AG04450 (cell line): ENCODE measurements at places on chromosomes 4 and X.

- no peak for DNase-seq
Measured at GRCh38 chr4:60039908-60040307, 1160.2 kb upstream of the ADGRL3 start.

DNA sequence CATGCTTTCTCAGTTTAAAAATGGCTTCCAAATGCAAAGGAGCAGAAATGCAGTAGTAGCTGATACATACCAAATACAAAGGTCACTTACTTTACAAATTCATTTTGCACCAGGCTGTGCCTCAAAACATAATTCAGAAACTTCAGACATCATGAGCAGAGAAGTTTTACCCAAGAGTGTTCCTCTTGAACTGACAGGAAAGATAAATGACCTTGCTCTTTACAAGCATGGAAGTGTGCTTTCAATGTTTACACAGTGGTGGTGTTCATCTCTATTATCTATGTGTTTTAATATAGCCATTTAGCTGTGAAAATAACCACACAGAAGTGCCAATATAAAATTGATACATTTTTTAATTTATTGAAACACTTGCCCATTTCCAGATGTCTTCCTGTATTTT, 383.4 kb downstream of the ANKRD50 start:
- no peak for DNase-seq

DNA sequence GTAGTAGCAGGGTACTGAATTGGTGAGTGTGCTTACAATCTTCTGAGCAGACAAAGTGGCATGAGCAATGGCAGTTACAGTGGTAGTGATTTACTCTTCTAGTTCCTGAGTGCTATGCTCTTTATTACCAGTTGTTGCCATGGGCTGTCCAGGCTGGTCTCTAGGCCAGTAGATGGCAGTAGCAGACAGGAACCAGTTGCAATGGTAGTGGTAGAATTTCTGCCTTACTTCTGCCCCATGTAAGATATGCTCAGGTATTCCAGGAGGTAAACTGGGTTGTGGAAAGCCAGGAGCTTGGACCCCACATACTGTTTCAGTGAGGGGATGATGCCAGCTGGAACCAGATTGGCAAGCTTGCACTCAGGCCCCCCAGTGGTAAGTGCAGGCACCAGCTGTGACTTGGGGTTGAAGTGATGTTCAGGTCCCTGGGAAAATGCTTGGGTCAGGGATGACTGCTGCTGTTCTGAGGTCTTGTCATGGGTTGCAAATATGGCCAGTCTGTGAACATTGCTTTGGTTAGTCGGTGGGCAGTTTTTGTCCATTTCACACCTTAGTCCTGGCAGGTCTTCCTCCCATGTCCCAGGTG, 63.0 kb upstream of the ZXDB start:
- DNase-seq = no peak

GRCh38 chrX:68387776-68388175, 45.5 kb downstream of the OPHN1 start:
- no peak for DNase-seq

DNA sequence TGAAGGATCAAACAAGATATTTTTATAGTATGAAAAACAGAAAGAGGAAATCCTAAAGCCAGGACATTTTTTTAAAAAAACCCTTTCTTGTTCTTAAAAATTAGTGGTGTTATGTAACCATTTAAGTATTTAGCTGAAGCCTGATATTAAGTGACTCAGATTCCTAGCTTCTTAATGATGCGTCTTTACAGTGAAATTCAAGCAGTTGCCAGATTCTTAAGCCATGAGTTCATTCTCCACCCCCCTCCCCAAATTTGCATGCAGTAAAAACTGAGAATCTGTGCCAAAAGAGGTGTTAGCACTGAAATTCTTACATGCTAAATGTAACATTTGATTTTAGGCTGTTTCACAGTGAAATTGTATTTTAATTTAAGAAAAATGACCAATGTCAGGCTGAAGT, 180.8 kb downstream of the RAPGEF2 start:
- peak; percentile 59 for DNase-seq

DNA sequence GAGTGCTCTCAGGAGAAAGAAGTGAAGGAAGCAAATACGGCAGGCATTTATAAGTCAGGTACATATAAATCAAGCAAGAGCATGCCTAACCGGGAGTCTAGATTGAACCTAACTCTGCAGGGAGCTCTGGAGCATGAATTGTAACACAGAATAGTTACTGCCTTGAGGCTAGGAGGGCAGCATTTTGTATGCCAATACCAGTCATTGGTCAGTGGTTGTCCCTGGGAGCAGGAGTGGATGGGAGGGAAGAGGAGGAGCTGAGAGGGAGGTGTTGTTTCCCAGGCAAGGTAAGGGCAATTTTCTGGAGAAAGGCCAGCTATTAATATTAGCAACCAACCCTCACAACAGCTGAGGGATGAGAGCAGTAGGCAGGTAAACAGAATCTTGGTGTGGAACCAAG, 224.7 kb upstream of the DCAF8L1 start:
- DNase-seq = no peak

- DNase-seq = no peak
Measured at GRCh38 chrX:70553516-70553915, 108.9 kb downstream of the DLG3 start.

GRCh38 chr4:86821151-86821550, 28.0 kb downstream of the SLC10A6 start:
- DNase-seq = no peak

DNA sequence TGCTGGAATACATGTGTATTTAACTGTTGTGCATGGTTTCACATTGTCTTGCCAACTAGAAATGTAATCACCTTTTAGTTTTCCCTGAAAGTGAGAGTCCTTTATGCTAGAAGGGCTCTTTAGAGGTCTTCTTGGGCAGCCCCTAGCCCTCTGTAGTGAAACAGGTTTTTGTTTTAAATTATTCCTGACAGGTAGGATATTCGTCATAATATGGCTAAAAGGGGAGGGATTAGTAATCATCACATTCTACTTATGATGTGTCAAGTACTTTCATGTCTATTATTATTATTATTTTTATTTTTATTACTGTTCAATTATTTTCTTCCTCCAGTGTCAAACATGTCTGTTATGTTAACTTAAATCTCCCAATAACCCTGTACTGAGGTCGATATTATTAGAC, 35.5 kb downstream of the MSN start:
- DNase-seq = no peak

- no peak for DNase-seq
Measured at GRCh38 chr4:121786221-121786620, 14.9 kb upstream of the EXOSC9 start.

DNA sequence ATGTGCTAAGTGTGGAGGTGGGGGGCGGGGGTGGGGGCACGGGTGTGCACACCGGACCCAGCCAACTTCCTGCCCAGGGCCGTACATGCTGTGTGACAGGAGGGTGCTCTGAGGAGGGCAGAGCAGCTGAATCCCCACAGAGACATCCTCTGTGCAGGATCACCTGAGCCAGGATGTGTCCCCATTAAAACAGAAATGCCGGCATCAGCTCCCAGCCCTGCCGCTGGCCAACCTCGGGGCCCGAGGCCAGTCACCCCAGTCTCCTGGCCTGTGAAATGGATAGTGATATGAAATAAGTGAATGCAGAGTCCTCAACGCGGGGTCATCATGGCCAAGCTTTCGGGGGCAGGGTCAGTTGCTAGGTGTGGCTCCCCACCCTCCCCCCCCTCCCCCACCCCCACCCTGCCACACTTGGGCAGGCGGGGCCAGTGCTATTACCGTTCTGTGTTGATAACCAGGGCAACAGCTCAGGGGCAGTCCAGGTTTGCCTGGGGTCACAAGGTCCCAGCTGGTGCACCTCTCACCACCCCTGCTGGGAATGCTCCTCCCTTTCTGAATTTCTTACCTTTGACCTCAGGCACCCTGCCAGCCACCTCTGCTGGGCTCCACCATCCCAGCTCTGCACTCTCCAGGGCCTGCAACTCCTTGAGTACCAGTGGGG, 227.2 kb upstream of the PSAPL1 start:
- DNase-seq = no peak

- DNase-seq = no peak
Measured at GRCh38 chrX:40146262-40147125, 48.7 kb upstream of the BCOR start.

DNA sequence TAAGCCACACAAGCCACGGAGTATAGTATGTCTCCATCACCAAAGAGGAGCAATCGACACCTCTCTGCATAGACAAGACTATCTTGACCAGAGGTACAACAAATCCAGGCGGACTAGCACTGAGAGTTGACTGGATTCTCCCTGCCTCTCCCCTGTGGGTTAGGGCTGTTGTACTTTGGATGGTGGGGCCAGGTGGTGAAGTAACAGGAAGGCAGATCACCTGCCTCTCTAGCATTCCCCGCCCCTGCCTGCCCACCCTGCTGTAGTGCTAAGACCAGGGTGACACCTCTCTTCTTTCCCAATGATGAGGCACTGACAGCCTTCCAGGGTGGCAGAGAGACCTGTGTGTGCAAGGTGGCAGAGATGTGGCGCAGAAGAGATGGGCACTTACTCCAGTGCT, 47.5 kb upstream of the TRIM2 start:
- no peak for DNase-seq

GRCh38 chr4:176755613-176756012, 37.1 kb downstream of the VEGFC start:
- no peak for DNase-seq

- DNase-seq = no peak
Measured at GRCh38 chrX:13898083-13898482, 81.2 kb upstream of the GPM6B start.

DNA sequence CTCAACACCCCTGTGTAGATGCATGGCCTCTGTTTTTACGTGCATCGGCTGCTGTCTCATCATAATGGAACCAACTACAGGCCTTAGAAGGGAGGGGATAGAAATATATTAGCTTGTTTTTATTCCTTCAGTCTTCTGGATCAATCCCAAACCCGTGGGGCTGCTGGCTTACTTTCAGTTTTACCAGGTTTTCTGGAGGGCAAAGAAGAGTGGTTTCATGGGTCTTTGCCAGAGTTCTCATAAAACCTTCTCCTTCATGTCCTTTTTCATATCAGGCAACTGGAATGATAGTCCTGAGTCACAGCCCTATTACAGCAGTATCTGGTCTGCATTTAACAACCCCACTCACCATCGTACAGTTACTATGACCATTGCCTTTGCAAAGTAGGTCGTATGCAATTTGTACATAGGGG, 34.6 kb downstream of the PPP2R2C start:
- no peak for DNase-seq

- DNase-seq = no peak
Measured at GRCh38 chr4:53364624-53365023, 1.2 kb downstream of the SCFD2 start.

- no peak for DNase-seq
Measured at GRCh38 chr4:6943012-6943884, 33.6 kb downstream of the TBC1D14 start.

DNA sequence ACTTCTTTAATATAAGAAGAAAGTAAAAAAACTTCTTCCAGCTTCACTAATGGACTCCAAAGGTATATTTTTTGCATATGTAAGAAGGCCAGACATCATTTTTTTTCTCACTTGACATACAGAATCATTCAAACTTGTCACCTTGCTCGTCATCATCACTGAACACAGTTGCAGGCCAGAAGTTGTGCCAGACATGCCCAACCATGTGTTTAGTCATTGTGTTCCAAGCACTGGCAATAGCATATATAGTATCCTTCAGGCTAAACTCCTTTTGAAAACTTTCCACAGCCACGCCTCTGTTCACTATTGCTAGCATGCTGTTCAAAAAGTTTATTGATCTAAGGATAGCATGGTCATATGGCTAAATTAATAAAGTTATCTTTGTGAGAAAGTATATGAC, 83.3 kb downstream of the CHIC2 start:
- no peak for DNase-seq
